Fibroblast of skin of scalp (primary cell): ENCODE measurements at places on chromosomes 12 and 14.
A peak's percentile ranks its signal among the peaks of the same experiment; 100 is the strongest.

GRCh38 chr12:43964033-43964432, 128.2 kb downstream of the TMEM117 start:
- no peak for DNase-seq

- no peak for DNase-seq
Observed at GRCh38 chr14:54688229-54688628, 121.3 kb downstream of the SAMD4A start.

DNA sequence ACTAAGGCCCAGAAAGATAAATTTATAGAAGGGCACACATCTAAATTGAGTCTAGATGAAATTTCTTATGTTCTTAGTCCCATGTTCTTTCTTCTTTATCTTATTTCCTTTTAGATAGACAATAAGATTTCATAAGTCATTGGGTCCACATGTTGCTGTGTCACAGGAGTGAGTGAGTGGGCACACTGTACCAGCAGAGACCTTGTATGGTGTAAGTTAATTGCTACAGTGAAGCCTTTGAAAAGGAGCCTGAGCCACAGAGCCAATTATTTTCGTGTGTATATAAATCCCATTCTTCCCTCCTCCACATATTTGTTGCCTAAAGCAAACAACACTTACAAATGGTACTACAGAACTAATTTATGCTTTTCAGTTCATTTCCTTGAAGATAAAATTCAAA, 79.1 kb downstream of the GRIP1 start:
- no peak for DNase-seq

- DNase-seq: no peak
Observed at GRCh38 chr12:12719496-12719895, 2.3 kb downstream of the CDKN1B start.

DNA sequence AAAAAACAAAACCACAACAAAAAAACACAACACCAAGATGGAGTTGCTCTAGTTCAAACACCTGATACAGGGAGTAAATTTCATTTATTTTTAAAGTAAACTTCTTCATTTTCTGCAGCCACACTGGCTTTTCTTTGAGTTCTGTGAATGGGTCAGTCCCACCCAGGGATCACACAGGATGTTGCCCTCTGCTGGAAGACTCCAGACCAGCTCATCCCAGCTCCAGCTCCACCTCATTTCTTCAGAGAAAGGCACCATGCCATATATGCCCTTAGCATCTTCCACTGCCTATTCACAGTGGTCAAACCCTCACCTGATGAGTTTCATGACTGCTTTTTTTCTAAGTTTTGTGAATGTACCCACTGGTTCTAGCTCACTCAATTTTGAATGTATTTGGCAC, 8.0 kb downstream of the GLIPR1 start:
- peak; percentile 59 for DNase-seq

DNA sequence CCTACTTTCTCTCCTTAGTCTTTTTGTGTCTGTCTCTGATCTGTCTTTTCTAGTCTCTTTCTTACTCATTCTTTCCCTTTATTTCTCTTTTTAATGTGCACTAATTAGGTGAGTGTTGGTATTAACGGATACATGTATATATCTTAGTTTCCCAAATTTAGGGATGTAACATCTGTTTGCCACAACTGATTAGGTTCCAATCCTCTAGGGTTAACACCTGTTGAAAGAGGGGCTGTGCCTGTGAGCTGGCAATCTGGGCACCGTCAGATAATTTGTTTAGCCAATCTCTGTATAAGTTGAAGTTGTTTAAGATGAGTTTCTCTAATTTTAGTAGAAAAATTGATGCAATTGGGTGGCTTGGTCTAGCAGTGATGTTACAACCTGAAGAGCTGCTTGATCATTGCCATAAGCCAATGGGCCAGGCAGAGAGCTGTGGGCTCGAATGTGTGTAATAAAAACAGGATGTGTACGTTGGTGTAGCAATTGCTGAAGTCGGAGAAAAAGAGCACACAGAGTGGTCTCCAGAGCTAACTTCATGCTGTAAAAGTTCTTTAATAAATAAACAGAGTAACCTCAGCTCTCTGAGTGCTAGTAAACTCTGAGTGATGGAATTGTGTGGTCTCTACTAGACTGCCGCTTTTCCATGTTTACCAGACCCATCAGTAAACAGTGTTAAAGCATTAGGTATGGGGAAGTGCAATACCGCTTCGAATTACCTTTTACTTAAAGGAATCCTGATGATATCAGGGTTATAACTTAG, 18.3 kb upstream of the LYZ start:
- no peak for DNase-seq

GRCh38 chr12:131571827-131572226, 139.1 kb upstream of the SFSWAP start:
- DNase-seq: no peak

- no peak for DNase-seq
Observed at GRCh38 chr12:95066091-95066855, 7.1 kb downstream of the NR2C1 start.

- no peak for DNase-seq
Observed at GRCh38 chr12:31519511-31519910, 71.4 kb downstream of the DENND5B start.

GRCh38 chr12:63792338-63792737, 12.6 kb downstream of the RXYLT1 start:
- no peak for DNase-seq

GRCh38 chr14:105647784-105648608, 121.6 kb downstream of the TMEM121 start:
- DNase-seq: no peak

- no peak for DNase-seq
Observed at GRCh38 chr12:94282675-94283074, 134.3 kb downstream of the PLXNC1 start.

DNA sequence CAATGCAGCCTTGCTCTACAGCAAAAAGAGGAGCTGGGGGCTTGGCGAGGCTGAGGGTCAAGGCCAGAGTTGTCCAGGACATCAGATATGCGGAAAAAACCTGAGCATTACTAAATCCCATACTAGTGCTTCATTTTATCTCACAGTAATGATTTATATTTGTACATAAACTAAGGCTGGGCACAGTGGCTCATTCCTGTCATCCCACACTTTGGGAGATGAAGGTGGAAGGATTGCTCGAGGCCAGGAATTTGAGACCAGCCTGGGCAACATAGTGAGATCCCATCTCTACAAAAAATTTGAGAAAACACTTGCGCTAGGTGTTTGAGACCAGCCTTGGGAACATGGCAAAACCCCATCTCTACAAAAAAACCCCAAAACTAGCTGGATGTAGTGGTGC, 11.6 kb upstream of the JPH4 start:
- no peak for DNase-seq

DNA sequence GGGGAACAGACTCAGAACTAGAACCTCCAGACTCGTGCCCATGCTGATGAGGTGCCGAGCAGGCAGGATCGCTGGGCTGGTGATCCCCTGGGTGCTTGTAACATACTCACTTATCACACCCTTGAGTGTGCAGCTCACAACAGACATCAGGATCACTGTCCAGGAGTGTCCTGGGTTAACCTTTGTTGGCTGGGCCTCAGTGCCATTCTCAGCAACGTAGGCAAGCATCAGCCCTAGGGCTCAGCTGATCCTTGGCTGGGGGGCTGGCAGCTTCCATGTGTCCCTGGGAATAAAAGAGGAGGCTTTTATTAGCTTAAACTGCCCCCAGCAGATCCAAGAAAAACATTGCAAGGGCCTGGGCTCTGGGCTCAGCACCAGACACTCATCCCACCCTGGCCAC, 1.6 kb downstream of the TMEM229B start:
- DNase-seq: no peak

GRCh38 chr14:99346470-99347080, 74.6 kb upstream of the BCL11B start:
- no peak for DNase-seq

DNA sequence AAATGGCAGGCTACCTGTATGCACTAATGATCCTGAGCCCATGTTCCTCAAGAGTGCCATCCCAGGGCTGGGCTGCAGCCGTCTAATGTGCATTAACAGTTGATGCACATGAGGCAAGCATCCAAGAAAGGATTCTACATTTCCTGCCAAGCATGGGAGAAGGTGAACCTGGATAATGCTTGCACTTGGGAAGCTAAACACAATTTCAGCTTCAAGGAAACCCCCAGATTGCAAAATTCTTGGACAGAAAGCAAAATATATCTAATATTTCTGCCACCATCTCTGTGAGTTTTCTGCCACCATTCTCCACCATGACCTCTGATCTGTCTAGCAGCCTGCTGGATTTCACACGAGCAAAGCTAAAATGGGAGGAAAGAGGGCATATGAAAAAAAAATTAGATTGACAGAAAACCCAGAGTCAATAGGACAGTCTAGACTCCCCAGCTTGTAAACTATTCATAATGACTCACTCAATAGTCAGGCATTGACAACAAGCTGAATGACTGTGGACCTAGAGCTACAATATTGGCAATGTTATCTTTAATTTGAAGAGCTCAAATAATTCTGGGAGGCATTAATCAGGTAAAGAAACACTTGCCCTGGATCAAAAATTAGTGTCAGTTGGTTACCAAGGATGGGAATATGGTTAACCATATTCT, 91.9 kb upstream of the BCL2L14 start:
- peak; percentile 48 for DNase-seq

- DNase-seq: no peak
Observed at GRCh38 chr14:27587103-27587502, 989.3 kb upstream of the NOVA1 start.

- DNase-seq: peak; percentile 96
Observed at GRCh38 chr12:2268471-2269286, 215.9 kb downstream of the CACNA1C start.

DNA sequence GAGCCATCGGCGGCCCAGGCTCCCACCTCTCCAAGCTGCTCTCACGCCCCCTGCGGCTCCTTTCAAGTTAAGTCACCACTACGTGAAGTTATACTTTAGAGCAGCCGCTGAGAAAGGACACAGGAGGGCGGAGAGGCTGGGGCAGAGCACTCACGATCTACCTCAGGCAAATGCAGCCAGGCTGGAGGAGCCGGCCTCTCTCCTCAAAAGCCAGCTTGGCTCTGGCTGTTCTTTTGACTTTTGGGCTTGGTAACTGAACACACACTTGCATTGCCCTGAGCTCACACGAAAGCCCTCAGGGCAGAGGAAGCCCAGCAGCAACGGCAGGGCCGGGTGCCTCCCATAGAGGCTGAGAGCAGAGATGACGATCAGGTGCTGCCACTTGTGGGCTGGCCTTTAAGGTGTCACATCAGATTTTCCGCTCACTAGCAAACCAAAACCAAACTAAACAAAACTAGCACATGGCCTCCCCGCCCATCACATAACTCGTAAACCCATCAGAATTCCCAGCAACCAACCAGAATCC, 75.2 kb downstream of the PITPNM2 start:
- peak; percentile 32 for DNase-seq

- no peak for DNase-seq
Observed at GRCh38 chr14:59926534-59926933, 6.6 kb downstream of the LRRC9 start.

DNA sequence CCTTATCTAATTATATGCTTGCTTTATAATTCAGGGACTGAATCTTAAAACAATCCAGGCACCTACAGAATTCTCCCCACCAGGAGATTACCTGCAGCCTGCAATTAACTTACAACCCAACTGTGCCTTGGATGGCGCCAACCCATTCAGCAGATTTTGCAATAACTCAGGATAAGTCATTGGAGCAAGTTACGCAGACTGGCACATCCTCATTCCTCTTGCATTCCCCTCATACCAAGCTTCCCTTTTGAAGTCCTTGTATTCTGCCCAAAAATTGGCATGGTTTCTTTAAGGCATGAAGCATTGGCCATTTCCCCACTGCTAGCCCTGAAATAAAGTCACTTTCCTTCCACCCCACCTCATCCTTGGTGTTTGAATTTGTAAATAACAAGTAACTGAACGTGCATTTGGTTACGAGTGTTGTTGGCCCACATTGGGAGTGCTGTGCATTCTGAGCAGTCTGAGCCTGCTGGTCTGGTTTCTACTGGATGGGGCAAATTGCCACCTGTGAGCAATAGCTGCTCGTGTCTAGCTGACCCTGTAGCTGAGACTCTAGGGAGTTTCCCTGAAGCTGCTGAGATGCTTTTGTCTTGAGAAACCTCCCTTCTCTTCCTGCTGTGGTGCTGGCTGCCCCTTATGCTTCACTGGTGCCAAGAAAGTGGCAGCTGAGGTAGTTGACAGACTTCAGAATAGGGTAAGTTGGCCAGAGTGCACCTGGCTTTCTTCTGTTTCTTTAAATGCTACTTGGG, 99.2 kb upstream of the SCAF11 start:
- DNase-seq: no peak

DNA sequence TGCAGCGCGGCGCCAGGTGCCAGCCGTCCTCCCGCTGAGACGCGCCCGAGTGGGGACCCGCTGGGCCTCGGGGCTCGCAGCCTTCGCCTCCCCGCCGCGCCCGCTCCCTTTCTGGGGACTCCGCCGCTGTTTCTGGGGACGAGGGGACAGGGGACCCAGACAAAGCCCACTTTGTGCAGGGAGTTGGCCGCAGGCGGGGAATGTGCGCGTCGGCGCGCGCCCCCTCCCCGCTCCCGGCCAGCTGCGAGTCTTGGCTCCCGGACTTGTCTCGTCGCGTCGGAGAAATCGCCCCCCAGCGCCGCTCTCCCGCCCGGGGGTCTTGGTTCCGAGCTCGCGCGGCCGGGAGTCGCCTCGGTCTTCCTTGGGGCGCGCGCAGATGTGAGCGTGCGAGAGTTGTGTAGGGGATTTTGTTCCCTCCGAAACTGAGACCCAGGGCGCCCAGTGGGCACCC, 717 bp downstream of the VASH1 start:
- DNase-seq: no peak

GRCh38 chr14:67207810-67208209, 18.6 kb downstream of the GARIN2 start:
- DNase-seq: no peak

GRCh38 chr12:51911788-51912711, 4.7 kb downstream of the ACVRL1 start:
- DNase-seq: no peak

- peak; percentile 46 for DNase-seq
Observed at GRCh38 chr12:42332301-42333285, 6.6 kb downstream of the PPHLN1 start.

DNA sequence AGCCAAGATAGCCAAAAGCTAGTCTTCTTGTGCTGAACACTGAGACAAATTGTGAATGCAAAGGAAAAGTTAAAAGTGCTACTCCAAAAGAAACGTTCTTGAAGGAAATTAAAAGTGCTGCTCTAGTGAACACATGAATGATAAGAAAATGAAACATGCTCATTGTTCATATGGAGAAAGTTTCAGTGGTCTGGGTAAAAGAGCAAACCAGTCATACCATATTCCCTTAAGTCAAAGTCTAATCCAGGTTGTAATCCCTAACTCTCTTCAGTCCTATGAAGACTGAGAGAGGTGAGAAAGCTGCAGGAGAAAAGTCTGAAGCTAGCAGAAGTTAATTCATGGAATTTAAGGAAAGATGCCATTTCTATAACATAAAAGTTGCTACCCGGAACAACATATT, 121.5 kb downstream of the MNAT1 start:
- no peak for DNase-seq

- DNase-seq: peak; percentile 41
Observed at GRCh38 chr12:81078469-81079196, 754 bp downstream of the ACSS3 start.

GRCh38 chr14:86989285-86989684, 1003.7 kb downstream of the GALC start:
- DNase-seq: no peak

GRCh38 chr14:100056964-100057795, 8.0 kb upstream of the EVL start:
- DNase-seq: peak; percentile 34

- peak; percentile 95 for DNase-seq
Observed at GRCh38 chr14:70856851-70857495, 47.7 kb upstream of the MAP3K9 start.

GRCh38 chr12:127240249-127240929, 1026.6 kb upstream of the TMEM132C start:
- DNase-seq: no peak

- peak; percentile 1 for DNase-seq
Observed at GRCh38 chr14:47715330-47715729, 39.9 kb upstream of the MDGA2 start.

- DNase-seq: no peak
Observed at GRCh38 chr12:8917751-8918150, 3.4 kb downstream of the PHC1 start.
